Right ventricle myocardium superior (tissue), 1 donor: ENCODE measurements at places on chromosomes 1 and 21.

GRCh38 chr1:38153778-38154470 lies 107.3 kb upstream of the POU3F1 start:
- no peak for DNase-seq

DNA sequence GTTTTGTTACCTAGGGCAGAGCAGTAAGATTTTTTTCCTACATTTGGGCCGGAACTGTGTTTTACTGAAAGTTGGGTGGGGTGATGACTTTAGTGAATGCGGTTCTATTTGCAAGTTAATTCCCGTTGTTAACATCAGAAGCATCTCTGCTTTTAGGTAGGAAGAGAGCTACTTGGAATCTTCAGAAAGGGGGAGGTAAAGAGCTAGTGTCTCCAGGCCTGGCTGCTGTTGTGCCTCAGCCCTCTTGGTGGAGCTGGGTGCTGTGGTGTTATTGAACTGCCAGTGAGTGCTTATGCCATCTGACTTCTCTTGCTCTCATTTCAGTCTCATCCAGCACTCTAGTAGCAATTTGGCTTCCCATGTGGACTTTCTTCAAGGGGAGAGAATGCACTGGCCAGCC lies 3.4 kb downstream of the KDM4A start:
- no peak for DNase-seq

DNA sequence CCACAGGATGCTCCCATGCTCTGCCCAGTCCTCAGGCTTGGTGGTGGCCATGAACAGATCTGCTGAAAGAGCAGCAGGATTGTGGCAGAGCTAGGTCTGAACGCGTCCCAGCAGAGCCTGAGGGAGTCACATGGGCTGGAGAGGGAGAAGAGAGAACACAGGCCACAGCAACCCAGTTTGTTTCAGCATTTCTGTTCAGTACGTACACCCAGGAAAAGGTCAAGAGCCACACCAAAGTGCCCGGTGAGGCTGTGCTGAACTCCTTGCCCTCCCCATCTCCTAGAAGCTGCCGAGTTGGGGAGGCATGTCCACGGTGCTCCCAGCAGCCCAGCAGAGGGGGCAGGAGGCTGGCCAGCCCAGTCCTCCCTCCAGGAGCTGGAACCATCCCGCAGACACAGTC lies 5.5 kb downstream of the PKP1 start:
- no peak for DNase-seq

DNA sequence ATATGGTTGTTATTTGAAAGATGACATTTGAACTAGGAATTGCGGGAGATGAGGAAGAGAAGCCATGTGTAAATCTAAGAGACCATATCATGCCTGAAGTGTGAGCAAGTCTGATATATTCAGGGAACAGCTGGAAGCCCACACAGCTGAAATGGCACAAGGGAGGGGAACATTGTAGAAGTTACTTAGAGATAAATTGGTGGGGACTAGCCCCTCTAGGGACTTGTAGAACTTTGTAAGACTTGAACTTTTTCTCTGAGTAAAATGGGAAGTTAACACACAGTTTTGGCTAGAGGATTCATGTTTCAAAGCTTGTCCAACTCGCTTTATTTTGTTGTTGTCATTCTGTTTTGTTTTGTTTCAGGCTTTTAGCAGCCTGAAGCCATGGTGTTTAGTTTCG lies 216.4 kb downstream of the FMN2 start:
- no peak for DNase-seq

DNA sequence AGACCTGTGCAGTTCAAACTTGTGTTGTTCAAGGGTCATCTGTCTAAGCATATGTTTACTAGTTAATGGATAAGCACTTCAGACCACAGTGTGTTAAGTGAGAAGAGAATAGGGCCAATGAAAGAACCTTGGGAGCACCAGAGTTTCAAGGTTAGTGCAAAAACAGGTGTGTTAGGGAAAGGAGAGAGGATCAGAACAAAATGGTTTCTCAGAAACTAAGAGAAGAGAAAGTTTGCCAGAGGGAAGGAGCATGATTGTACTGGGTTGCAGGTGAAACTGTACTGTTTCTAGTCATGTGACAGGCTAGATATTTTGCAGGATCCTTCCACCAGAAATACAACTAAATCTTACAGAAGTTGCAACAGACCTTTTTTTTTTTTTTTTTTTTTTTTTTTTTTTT lies 23.3 kb downstream of the RPRD2 start:
- no peak for DNase-seq

DNA sequence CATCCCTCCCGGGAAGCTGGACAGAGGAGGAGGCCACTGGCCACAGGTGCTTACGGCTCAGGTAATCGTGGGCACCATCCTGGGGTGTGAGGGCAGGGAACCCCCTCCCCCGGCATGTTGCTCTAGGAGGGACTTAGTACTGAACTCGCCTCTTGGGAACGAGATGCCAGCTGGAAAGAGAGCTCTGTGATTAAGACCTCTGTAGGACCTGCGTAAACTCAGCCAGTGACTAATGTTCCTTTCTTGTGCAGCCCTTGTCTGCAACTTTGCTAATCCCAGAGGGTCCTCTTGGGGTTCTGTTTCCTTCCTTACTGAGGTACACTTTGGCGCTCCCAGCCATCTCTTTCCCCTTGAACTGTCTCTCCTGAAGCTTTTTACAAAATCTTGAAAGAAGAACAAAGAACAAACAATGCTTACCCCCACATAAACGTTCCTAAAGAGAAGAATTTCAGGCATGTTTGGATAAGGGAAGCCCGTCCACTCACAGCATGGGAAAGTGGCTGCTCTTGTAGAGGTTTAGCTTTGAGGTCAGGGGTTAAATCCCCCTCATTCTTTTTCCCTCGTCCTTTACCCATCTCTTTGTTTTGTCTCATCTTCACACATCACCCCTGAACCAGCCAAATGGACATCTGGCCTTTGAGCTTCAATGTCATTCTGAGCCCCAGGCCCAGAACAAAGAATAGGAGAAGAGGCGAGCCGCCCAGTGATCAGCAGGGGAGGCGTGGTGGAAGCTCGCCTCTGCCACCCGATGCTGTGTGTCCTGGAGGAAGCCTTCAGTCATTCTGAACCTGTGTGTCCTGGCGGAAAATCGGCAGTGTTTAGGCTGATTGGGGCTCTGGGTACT lies 37.4 kb downstream of the CITED4 start:
- DNase-seq = no peak
